ENCODE measurements at places on chromosomes 5 and 9. TPM values are rescaled to one million over a fixed set of nuclear protein-coding genes. Genes with fewer than 3 reads are reported as not detected.

Gene TMEM252
- total RNA-seq = not detected

Gene BARHL1
- not detected for total RNA-seq

Gene FAM163B
- total RNA-seq = not detected

Gene ANKRD34B
- not detected for total RNA-seq

DNA sequence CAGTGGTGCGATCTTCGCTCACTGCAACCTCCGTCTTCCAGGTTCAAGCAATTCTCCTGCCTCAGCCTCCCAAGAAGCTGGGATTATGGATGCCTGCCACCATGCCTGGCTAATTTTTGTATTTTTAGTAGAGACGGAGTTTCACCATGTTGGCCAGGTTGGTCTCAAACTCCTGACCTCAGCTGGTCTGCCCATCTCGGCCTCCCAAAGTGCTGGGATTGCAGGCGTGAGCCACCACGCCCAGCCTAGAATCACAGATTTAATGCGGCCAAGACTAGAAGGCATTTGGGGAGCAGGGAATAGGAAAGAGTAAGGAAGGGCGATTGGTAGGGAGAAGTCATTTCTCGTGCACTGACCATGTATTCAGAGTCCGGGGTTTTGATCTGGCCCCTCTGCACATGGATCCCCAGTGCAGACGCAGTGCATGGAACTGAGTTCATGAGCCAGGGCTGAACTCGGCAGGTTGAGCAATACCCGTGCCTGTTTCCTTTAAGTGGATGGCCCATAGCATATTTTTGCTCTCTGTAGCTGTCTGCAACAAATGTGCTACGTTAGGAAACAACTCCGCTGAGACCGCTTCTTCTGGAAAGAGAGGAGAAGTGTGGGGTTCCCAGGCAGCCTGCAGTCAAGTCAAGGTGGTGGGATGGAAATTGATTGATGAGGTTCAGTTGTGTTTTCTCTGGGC is 3.4 kb upstream of the HMCN2 start:
- DNase-seq = no peak
- H3K27ac ChIP-seq = no peak overlapping the region
- peaks cover 29% of the 10 kb centered on the region for H3K4me1 ChIP-seq
- peaks cover 98% of the 10 kb centered on the region for H3K27me3 ChIP-seq
- no peak overlapping the region for H3K4me3 ChIP-seq
- no peaks in the 10 kb centered on the region for H3K36me3 ChIP-seq

GRCh38 chr5:127994087-127994660 is 89.4 kb upstream of the SLC12A2 start:
- no peak overlapping the region for H3K27ac ChIP-seq
- no peaks in the 10 kb centered on the region for H3K27me3 ChIP-seq
- no peak for DNase-seq

DNA sequence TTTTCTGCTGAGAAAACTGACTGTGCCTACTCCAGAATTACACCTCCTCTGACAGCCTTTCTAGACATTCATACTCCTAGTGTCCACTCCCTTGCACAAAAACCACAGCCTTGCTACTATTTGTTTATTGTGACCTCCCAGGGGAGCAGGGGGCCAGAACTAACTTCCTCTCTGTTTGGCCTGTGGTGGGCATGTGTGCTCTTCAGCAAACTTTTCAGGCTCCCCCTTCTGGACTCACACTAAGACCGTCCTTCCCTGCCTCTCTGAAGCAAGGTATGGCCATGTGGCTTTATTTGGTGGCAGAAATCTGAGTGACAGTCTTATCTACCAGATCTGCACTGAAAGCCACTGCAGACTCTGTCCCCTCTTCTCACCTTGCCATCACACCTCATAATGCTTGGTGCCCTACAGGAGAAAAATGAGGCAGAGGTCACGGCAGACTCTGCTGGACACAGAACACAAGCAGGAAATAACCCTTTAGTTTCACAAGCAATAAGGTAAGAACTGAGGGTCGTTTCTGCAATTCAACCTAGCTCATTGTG is 28.2 kb downstream of the LIFR start:
- DNase-seq = no peak
- H3K4me1 ChIP-seq = peaks cover 67% of the 10 kb centered on the region
- peaks cover 40% of the 10 kb centered on the region for H3K36me3 ChIP-seq
- no peaks in the 10 kb centered on the region for H3K27me3 ChIP-seq
- H3K4me3 ChIP-seq = no peak overlapping the region

DNA sequence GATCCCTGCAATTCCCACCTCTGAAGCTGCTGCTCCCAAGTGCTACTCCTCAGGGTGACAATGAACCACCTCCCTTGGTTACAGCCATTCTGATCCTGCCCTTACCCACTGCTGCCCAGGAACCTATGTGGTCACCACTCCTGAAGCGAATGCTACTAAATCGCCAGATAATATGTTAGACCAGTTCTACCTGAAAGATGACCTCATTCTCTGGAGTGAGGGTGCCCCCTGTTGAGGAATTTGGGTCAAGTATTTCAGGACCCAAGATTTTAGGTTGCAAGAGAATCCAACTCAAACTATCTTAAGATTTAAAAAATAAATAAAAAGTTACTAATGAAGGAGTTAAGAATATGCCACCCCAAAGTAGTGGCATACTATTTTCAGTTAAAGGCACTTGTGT is 5.8 kb upstream of the SNAPC3 start:
- DNase-seq = no peak
- peaks cover 1% of the 10 kb centered on the region for H3K4me1 ChIP-seq
- H3K27ac ChIP-seq = no peak overlapping the region
- H3K27me3 ChIP-seq = no peaks in the 10 kb centered on the region
- H3K4me3 ChIP-seq = no peak overlapping the region

- H3K4me1 ChIP-seq = no peaks in the 10 kb centered on the region
- no peak for DNase-seq
- no peaks in the 10 kb centered on the region for H3K36me3 ChIP-seq
- no peak overlapping the region for H3K4me3 ChIP-seq
- H3K27ac ChIP-seq = no peak overlapping the region
Observed at GRCh38 chr9:17166346-17166745, 31.5 kb downstream of the CNTLN start.
